ENCODE measurements at places on chromosomes 11 and 22.

GRCh38 chr11:11798586-11799438 lies 43.0 kb upstream of the USP47 start:
- DNase-seq, result peak; percentile 41

GRCh38 chr11:113664069-113664980 lies 41.8 kb downstream of the TMPRSS5 start:
- no peak for DNase-seq

GRCh38 chr22:26339755-26340154 lies 89.3 kb upstream of the ASPHD2 start:
- DNase-seq, result no peak

- DNase-seq, result no peak
These were observed 77.7 kb downstream of the C22orf31 start for GRCh38 chr22:28983788-28984441.

GRCh38 chr11:85762226-85762625 lies 48.7 kb downstream of the SYTL2 start:
- no peak for DNase-seq

DNA sequence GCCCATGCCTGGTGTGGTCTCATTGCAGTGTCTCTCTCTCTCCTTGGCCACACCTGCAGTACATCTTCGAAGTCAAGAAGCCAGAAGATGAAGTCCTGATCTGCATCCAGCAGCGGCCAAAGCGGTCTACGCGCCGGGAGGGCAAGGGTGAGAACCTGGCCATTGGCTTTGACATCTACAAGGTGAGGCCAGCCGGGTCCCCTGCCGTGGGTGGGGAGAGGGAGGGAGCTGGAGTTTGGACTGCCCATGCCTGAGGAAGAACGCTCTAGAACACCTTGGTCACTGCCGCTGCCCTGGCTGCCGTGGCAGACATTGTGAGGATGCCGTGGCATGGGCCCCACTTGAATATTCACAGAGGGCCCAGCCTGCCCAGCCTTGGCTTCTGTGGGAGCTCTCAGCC lies 9.1 kb upstream of the MYO7A start:
- DNase-seq, result no peak

- DNase-seq, result no peak
These were observed 103.9 kb downstream of the GGTLC2 start for GRCh38 chr22:22748297-22748743.

DNA sequence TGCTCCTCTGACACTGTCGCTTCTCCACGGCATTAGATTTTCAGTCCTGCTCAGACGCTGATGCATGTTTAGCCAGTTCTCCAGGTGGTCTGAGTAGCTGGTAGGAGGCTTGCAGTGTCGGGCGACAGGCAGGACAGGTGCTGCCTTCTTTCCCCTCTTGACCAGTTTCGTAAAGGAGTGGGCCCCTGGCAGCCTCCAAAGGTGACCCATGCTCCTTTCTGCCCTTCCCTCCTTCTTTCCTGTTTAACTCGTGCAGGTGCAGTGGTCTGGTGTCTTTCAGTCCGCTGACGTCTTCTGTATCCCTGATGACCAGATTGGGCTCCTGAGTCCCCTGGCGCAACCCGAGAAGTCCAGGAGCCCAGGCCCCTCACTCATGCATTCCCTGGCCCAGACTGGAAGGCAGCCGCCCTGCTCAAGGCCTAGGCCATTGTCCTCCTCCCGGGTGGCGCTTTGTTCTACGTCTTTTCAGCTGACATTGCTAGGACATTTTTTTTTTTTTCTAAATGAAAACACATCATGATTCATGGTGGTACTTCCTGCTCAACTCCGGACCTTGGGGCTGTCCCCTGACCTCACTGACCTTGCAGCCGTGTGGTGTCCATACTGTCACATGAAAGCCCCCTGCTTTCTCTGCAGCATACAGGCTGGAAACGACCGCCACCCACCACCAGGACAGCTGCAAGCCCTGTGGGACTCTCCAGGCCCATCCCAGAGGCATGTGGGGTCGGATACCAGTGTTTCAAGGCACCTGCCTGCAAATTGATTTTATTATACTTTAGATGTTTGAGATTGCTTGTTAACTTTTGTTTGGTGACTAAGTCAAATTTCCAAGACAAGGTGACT lies 25.5 kb upstream of the TXNRD2 start:
- DNase-seq, result no peak

DNA sequence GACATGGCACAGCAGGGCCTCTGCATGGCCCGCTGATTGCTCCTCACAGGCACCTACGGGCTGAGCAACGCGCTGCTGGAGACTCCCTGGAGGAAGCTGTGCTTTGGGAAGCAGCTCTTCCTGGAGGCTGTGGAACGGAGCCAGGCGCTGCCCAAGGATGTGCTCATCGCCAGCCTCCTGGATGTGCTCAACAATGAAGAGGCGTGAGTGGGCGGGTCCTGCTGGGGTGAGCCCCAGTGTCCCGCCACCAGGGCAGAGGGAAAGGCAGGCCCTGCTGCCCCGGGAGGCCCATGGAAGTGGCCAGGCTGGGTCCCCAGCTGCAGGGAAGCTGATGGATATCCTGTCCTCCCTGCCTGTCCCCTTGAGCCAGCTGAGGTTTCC lies 18.6 kb upstream of the DGCR8 start:
- no peak for DNase-seq

DNA sequence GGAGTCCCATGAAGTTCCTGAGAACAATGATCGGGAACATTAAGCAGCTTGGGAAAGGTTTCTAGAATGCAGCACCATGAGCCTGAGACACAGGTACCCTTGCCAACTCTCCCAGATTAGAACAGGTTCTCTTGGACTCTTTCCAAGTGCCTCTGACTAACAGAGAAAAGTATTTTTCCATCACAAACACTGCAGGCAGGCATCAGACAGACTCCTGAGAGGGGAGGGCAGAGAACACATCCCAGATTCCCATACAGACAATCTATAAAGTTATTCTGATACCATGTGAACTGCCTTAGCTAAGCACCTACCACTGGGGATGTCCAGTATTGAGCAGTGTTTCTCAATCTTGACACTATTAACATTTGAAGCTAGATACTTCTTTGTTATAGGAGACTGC lies 27.3 kb downstream of the SERGEF start:
- no peak for DNase-seq

GRCh38 chr11:35740061-35740799 lies 77.7 kb downstream of the TRIM44 start:
- DNase-seq, result no peak

GRCh38 chr11:42544726-42545125 lies 767.1 kb upstream of the API5 start:
- no peak for DNase-seq

DNA sequence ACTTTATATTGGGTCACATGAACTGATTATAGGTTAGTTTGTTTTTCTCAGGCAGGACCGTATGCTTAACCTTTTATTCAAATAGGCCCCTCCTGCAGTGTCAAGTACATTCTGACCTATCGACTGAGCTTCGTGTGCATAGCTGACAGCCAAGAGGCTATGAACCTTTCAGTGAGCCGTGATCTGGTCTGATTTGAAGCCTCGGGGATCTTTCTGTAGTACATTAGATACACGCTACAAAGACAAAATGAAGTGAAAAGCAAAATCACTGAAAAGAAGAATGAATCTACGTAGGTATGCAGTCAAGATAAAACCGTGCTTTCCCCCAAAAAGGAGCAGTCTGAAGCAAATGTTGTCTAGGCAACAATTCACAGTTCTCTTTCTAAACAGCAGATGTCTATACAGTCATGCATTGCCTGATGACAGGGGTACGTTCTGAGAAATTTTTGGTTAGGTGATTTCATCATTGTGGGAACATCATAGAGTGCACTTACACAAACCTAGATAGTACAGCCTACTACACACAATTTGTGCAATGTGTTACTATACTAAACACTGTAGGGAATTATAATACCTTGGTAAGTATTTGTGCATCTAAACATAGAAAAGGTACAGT lies 18.1 kb downstream of the JHY start:
- DNase-seq, result no peak

DNA sequence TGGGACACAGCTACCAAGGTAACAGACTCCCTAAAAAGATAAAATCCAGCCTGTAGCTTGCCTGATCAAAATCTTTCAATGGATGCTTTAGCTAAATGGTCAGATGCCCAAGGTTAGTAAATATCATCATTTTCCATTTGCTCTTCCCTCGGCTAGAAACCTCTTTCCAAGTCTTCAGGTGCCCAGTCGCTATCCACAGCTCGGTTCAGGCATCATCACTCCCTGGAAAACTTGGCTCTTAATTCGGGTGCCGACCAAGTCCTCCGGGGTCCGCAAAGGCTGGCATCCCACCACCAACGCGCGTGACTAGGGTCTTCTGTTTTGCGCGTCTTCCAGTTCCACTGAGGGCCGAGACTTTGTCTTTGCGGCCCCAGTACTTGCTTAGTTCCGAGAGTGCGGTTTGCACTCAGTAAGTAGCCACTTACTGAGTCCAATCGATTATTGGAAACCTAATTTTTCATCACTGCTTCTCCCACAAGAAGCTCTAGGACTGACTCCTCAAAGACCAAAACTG lies 44.3 kb downstream of the OR4D9 start:
- no peak for DNase-seq

- DNase-seq, result no peak
These were observed 95.6 kb downstream of the CHST1 start for GRCh38 chr11:45569776-45570175.

DNA sequence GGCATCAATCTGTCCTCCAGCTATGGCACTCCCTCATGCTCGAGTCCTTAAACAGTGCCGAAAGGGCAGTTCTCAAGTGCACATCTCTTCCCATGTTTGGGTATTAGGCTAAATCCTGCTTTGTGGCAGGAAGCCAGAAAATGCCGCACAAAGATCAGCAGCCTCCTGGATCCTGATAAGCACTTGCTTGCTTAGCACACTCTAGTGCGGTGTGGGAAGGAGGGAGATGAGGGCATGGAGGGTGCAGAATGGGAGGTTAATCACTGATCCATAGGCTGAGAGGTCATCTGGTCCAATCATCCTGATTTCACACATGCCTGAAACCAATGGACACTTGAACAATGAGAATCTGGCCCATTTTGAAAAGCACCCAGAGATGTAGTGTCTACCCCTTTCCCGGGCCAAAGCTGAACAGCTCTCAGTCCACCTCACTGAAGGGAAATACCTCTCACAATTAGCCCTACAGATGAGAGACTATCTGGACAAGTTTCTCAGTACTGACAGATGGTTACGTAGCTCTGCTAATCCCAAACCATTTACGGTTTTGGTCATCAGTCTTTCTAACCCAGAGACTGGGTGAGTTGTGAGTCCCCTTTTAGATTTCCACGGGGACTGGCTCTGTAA lies 29.8 kb upstream of the CHRM4 start:
- no peak for DNase-seq

DNA sequence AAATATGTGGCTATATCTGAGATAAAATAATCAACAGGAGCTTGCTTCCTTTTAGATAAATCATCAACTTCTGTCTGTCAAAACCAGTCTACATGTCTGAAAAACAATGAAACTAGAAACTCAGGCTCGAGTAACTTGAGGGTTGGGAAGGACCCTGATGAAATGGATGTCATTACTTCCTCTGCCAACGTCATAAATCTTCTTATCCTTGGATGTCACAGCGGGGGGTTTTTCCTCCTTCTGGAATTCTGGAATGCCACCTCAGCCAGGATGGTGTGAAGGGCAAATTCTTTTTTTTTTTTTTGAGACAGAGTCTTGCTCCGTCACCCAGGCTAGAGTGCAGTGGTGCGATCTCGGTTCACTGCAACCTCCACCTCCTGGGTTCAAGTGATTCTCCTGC lies 13.4 kb downstream of the LGR4 start:
- no peak for DNase-seq

DNA sequence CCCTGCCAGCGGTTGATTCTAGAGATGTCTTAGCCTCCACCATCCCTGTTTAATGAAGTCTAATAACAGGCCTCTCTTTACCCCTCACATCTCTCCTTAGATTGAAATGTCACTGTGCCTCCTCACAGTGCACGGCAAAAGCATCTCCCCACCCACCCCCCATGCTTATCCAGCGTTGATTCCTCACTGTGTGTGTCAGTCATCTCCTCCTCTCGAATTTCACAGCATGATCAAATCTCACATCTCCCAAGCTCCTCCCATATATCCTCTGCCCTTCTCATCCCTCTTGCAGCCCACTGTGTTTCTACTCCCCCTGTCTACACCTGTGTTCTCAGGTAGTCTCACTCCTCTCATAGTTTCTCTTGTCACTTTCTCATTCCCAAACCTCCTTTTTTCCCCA lies 84.6 kb downstream of the DBX1 start:
- DNase-seq, result no peak

GRCh38 chr11:119062779-119063178 lies 4.8 kb upstream of the VPS11 start:
- no peak for DNase-seq

All from stimulated activated CD4-positive, alpha-beta T cell treated with anti-CD3 and anti-CD28 coated beads, TNF-alpha, amount 100 ng/mL, for 4 hours (primary cell).